ENCODE measurements at places on chromosomes 7 and 10.

GRCh38 chr7:150972741-150973140 lies 5.4 kb downstream of the KCNH2 start:
- no peak for DNase-seq

DNA sequence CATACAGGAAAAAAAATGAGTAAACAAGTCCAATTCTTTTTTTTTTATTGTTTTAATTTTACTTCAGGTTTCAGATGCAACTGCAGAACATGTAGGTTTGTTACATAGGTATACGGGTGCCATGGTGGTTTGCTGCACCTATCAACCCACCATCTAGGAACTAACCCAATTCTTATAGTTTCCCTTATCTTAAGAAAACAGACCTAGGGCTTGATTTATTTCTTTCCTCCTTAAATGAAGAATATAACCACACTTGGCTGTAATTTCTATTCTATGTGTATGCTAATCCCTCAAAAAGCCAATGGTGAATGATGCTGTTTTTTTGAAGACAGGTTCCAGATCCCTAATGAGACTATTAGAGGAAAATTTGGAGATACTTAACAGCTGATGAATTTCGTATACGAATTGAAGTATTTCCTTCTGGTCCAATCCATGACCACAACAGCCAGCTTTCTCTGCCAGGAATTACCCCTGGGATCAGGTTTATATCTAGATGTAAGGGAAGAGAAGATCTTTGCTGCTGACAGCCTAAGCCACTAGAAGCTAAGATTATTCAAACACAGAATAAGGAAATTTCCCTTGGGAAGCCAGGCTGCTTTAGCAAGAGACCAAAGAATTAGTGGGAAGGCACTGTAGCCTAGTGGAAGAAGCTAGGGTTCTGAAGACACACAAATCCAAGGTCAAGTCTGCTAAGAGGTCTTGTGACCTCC lies 115.8 kb downstream of the INHBA start:
- no peak for DNase-seq

DNA sequence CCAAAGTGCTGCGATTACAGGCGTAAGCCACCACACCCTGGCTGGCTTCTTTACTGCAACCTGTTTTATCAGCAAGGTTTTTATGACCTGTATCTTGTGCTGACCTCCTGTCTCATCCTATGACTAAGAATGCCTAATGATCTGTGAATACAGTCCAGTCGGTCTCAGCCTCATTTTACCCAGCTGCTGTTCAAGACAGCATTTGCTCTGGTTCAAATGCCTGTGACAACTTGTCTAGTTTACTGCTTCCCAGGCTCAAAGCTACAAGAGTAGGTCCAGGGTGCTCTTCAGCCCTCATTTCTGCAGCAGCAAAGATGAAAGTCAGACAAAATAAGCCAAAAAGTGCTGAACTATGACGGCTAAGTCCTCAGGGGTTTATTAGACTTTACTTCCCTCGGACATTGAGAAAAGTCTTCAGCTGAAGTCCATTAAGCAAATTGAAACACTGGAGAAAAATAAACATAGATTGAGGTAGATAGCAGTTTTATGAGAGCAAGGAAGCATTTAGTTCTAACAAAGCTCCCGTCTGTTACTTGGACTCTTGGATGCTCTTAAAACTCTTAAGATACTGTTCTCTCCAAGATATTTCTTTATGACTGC lies 12.5 kb upstream of the LYZL1 start:
- no peak for DNase-seq

GRCh38 chr7:152078786-152079185 lies 53.3 kb downstream of the GALNT11 start:
- no peak for DNase-seq

- no peak for DNase-seq
Observed at GRCh38 chr10:86375204-86375603, 8.6 kb upstream of the GRID1 start.
